ENCODE measurements at places on chromosomes 1 and 21. TPM values are rescaled to one million over a fixed set of nuclear protein-coding genes. Genes with fewer than 3 reads are reported as not detected.

The KIAA1614 gene
- 9.2 TPM for total RNA-seq

The MNDA gene
- not detected for total RNA-seq

The SLC44A3 gene
- total RNA-seq, result 0.17 TPM

The MPL gene
- total RNA-seq, result not detected

The PTPN7 gene
- total RNA-seq, result not detected

The KLF17 gene
- total RNA-seq, result under 0.01 TPM

The BEST4 gene
- not detected for total RNA-seq

The TGFBR3 gene
- total RNA-seq, result 7.9 TPM

The PAQR6 gene
- 0.34 TPM for total RNA-seq

The CYP4X1 gene
- not detected for total RNA-seq

The CAMK1G gene
- total RNA-seq, result 1.2 TPM

The KRTAP7-1 gene
- total RNA-seq, result not detected

The TRPM2 gene
- total RNA-seq, result not detected

The CFAP298 gene
- 32.4 TPM for total RNA-seq

The GIPC2 gene
- total RNA-seq, result 3.0 TPM

The KRTAP12-4 gene
- not detected for total RNA-seq

The CFHR3 gene
- not detected for total RNA-seq

The DSCAM gene
- total RNA-seq, result under 0.01 TPM

The ELAPOR1 gene
- under 0.01 TPM for total RNA-seq

The GPR52 gene
- not detected for total RNA-seq

The GPR3 gene
- 1.0 TPM for total RNA-seq

The PTGFR gene
- total RNA-seq, result 7.0 TPM

The S100A7A gene
- total RNA-seq, result not detected

The LCA5L gene
- total RNA-seq, result 0.17 TPM

The RAB42 gene
- total RNA-seq, result 7.4 TPM

The CACHD1 gene
- 2.4 TPM for total RNA-seq

The RAVER2 gene
- total RNA-seq, result 7.1 TPM

The MRPL55 gene
- total RNA-seq, result 141 TPM

The LMX1A gene
- not detected for total RNA-seq

The ZBTB21 gene
- total RNA-seq, result 4.4 TPM

The URB1 gene
- 15.8 TPM for total RNA-seq

The HSPB7 gene
- 0.89 TPM for total RNA-seq

The INSRR gene
- not detected for total RNA-seq

The OLFM3 gene
- total RNA-seq, result not detected

The MAST2 gene
- total RNA-seq, result 17.3 TPM

The CRABP2 gene
- total RNA-seq, result 50.8 TPM

The CD84 gene
- not detected for total RNA-seq

The PROX1 gene
- total RNA-seq, result not detected

The OSCP1 gene
- 9.8 TPM for total RNA-seq

The PGLYRP4 gene
- total RNA-seq, result not detected

The KDF1 gene
- total RNA-seq, result 1.3 TPM

The TRNAU1AP gene
- total RNA-seq, result 27.4 TPM

The PLEKHN1 gene
- total RNA-seq, result 1.9 TPM

The COL6A2 gene
- 691 TPM for total RNA-seq

The MX1 gene
- 0.67 TPM for total RNA-seq

The PYHIN1 gene
- total RNA-seq, result not detected

The ATAD3C gene
- total RNA-seq, result not detected

The ARHGEF16 gene
- 0.15 TPM for total RNA-seq

The GJC2 gene
- total RNA-seq, result 1.9 TPM

The HSPG2 gene
- total RNA-seq, result 41.5 TPM

The NCMAP gene
- total RNA-seq, result not detected

The ZZZ3 gene
- total RNA-seq, result 35.4 TPM

The GBP2 gene
- total RNA-seq, result 1.9 TPM

The RWDD3 gene
- 6.8 TPM for total RNA-seq
